Uterus (tissue), 4 donors: ENCODE measurements at places on chromosomes 5 and 9. TPM values are rescaled to one million over a fixed set of nuclear protein-coding genes. Genes with fewer than 3 reads are reported as not detected.
A peak's percentile ranks its signal among the peaks of the same experiment; 100 is the strongest.

KCNT1 gene
- total RNA-seq, result 0.52 TPM

NRG2 gene
- 21.2 TPM for total RNA-seq

TPM2 gene
- 1,021 TPM for total RNA-seq

SHISAL2B gene
- total RNA-seq, result not detected

SCGB3A2 gene
- total RNA-seq, result not detected

PDZD2 gene
- total RNA-seq, result 6.4 TPM

SOHLH1 gene
- total RNA-seq, result not detected

PHF24 gene
- 0.85 TPM for total RNA-seq

TRPM3 gene
- total RNA-seq, result 0.51 TPM

FCN2 gene
- 0.49 TPM for total RNA-seq

FGF1 gene
- total RNA-seq, result 0.51 TPM

NAA35 gene
- total RNA-seq, result 4.4 TPM

SLC46A2 gene
- not detected for total RNA-seq

GAPVD1 gene
- total RNA-seq, result 41.0 TPM

SIT1 gene
- not detected for total RNA-seq

DNA sequence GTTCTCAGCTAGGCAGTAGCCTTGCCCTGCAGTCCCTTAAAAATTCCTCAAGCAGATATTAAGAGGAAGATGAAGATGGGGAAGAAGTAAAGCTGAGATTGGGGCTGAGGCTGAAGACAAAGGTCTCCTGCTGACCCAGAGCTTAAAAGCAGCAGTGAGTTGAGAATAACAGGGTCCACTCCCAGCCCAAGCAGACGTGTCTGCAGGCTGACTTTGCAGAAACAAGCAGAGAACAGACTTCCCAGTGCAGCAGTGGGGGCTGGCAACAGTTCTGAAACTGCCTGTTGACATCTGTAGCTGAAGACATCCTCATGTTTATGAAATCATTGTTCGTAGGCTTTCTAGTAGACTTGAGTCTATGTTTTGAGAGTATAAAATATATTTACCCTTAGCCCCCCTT lies 1.1 kb downstream of the CTXN3 start:
- no peak for DNase-seq

GRCh38 chr9:109114670-109115069 lies 5.1 kb downstream of the TMEM245 start:
- DNase-seq, result no peak

GRCh38 chr9:137397675-137398423 lies 25.1 kb downstream of the EXD3 start:
- DNase-seq, result no peak

GRCh38 chr5:76403766-76404222 lies 709 bp downstream of the IQGAP2 start:
- DNase-seq, result peak; percentile 14

- DNase-seq, result no peak
Measured at GRCh38 chr5:180601591-180602480, 10.5 kb upstream of the SCGB3A1 start.

GRCh38 chr5:125394661-125395280 lies 648.3 kb upstream of the ZNF608 start:
- no peak for DNase-seq

GRCh38 chr9:118108971-118109370 lies 404.8 kb downstream of the TLR4 start:
- no peak for DNase-seq

GRCh38 chr9:79883073-79883645 lies 311.4 kb downstream of the TLE4 start:
- DNase-seq, result no peak

DNA sequence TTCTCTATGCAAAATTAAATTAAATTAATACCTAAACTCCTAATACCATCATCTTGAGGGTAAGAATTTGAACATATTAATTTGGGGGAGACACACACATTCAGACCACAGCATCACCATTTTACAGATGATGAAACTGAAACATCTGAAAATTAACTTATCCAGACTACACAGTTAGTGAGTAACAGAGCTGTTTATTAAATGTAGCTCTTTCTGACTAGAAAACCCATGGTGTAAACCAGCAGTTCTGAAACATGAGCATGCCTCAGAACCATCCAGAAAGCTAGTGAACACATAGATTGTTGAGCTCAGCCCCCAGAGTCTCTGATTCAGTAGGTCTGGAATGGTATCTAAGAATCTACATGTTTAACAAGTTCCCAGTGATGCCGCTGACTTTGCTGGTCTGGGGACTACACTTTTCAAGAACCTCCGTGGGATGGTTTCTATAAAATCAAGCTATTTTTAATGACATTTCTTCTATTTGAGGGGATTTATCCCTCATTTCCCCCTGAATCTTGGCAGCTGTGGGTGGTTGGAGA lies 113.5 kb downstream of the RORB start:
- no peak for DNase-seq

DNA sequence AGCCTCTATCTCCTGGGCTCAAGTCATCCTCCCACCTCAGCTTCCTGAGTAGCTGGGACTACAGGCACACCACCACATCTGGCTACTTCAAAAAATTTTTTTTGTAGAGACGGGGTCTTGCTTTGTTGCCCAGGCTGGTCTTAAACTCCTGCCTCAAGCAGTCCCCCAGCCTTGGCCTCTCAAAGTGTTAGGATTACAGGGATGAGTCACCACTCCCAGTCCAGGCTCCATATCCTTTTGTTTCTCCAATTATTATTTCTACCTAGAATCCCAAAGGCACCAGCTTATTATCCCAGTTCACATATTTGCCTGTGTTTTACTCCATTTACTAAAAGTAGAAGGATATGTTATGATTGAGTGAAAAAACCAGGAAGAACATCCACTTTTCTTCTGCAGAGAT lies 84.9 kb downstream of the TEK start:
- DNase-seq, result no peak

- no peak for DNase-seq
Measured at GRCh38 chr9:14349146-14349446, 35.2 kb upstream of the NFIB start.

DNA sequence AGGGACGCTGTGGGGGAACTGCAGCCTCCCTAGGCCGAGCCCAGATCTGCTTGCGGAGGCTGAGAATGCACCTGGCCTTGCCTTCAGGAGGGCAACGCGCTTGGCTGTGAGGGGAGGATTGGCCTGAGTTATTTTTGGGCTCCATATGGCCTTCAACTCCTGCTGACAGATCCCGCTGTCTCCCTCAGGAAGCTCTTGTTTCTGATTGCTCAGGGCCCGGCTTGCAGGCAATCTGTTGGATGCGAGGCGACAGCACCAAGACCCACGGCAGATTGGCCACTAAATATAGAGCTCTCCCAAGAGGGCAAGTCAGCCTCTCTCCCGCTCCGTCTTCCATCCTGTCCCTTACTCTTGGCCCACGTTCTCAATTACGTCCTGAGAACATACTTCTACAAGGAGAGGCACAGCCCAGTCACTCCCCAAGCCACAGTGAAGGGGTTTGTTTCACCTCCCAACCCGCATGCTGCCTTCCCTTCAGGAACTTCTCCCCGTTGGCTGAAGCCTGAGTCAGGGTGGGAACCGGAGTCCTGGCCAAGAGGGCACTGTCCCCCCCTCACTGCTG lies 53.6 kb downstream of the RASGEF1C start:
- DNase-seq, result no peak

DNA sequence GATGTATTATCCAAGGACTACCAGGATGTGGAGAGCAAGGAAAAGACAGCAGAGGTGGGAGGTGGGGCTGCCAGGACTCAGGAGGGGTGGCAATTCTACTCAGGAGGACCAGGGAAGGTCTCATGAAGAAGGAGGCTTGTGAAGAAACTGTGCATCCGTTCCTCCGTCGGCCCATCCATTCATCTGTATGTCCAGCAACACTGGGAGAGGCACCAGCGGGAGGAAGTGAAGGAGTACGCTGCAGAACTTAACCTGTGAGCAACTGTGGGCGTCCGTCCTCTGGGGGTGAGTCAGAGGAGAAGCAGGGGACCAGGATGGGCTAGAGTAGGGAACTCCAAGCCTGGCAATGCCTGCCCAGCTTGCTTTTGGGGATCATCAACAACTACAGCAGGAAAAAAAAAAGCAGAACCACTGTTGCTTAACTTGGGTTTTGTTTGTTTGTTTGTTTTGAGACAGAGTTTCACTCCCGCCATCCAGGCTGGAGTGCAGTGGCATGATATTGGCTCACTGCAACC lies 47.3 kb upstream of the NEURL1B start:
- DNase-seq, result no peak

- no peak for DNase-seq
Measured at GRCh38 chr9:120979797-120980196, 53.2 kb upstream of the TRAF1 start.

DNA sequence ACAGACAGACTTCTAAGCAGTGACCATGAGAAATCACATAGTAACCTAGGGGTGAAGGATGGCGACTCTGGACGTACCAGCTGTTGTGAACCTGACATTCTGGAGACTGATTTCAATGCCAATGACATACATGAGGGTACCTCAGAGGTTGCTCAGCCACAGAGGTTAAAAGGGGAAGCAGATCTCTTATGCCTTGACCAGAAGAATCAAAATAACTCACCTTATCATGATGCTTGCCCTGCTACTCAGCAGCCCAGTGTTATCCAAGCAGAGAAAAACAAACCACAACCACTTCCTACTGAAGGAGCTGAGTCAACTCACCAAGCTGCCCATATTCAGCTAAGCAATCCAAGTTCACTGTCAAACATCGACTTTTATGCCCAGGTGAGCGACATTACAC lies 38.0 kb upstream of the CCDC152 start:
- DNase-seq, result no peak

- no peak for DNase-seq
Measured at GRCh38 chr9:5799314-5799713, 33.6 kb downstream of the ERMP1 start.

GRCh38 chr5:95812074-95812471 lies 10.5 kb downstream of the GLRX start:
- no peak for DNase-seq

GRCh38 chr5:174532455-174533453 lies 191.6 kb upstream of the MSX2 start:
- DNase-seq, result peak; percentile 39

GRCh38 chr5:33936381-33937016 lies at the start of gene RXFP3:
Gene RXFP3, plus strand, starts transcription at chr5:33936386. Its CDS starts 355 bp downstream, at chr5:33936741.
- no peak for DNase-seq

GRCh38 chr9:91421971-91422757 lies 1.5 kb downstream of the NFIL3 start:
- peak; percentile 29 for DNase-seq

- DNase-seq, result no peak
Measured at GRCh38 chr5:104178829-104179456, 616.4 kb upstream of the NUDT12 start.

GRCh38 chr9:108167136-108167900 lies 677.7 kb upstream of the KLF4 start:
- no peak for DNase-seq

DNA sequence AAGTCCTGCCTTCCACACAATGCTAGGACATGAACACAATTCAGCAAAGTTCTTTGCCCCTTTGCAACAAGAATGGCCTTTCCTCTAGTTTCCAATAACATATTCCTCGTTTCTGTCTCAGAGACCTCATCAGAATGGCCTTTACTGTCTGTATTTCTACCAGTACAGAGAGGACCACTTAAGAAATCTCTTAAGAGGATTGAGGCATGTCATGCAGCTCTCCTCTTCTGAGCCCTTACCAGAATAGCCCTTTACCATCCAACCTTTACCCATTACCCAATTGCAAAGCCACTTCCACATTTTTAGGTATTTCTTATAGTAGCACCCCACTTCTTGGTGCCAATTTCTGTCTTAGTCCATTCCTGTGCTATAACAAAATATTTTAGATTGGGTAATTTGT lies 20.3 kb downstream of the TNPO1 start:
- no peak for DNase-seq

GRCh38 chr9:75448955-75449354 lies 360.6 kb downstream of the OSTF1 start:
- DNase-seq, result no peak

- no peak for DNase-seq
Measured at GRCh38 chr9:91279296-91280204, 82.2 kb downstream of the AUH start.

- DNase-seq, result no peak
Measured at GRCh38 chr5:4740156-4740555, 400.0 kb upstream of the ADAMTS16 start.

GRCh38 chr9:36862206-36863145 lies 171.6 kb downstream of the PAX5 start:
- no peak for DNase-seq

DNA sequence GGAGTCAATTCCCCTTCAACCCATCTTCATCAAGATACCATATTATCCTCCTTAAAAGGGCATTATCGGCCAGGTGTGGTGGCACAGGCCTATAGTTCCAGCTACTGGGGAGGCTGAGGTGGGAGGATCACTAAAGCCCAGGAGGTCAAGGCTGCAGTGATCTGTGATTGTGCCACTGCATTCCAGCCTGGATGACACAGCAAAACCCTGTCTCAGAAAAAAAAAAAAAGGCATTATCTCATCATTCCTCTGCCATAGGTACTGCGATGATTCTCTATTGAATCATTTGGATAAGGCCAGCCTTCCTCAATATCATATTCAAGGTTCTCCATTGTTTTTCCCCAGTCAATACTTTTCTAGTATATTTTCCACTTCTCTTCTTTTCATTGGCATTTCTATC lies 39.2 kb upstream of the RAB3C start:
- DNase-seq, result no peak

DNA sequence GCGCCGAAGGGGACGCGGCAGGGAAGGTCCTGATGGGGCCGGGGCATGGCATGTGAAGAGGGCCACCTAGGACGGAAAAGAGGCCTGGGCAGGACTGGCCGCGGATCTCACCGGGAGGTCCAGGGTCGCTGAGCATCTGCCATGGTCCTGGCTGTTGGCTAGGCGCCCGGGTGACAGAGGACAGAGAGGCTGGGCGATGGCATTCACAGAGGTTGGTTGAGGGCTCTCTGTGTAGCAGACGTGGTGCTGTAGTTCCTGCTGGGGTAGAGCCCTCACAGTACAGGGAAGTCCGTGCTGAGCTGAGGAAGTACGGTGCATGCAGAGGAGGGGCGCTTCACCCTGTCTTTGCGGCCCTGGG lies 427 bp downstream of the PCYOX1L start:
- peak; percentile 55 for DNase-seq

DNA sequence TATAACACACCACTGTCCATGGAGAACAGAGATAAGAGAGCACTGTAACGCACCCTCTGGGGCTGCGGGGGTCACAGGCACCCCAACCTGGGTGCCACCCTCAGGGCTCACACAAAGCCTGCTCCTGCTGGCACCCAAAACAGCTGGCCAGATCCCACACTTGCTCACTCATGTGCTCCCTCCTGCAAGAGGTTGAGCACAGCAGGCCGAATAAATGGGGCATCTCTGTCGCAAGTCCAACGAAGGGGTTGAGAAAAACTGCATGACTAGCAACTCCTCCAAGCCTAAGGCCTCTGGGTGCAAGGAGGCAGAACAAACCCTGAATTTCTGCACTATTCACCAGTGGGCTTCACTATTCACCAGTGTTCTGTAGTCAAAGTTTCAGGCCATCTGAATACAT lies 80.3 kb downstream of the SECISBP2 start:
- no peak for DNase-seq

- no peak for DNase-seq
Measured at GRCh38 chr9:31556667-31557463, 827.6 kb upstream of the ACO1 start.
